ENCODE measurements at places on chromosomes 12 and 14.

DNA sequence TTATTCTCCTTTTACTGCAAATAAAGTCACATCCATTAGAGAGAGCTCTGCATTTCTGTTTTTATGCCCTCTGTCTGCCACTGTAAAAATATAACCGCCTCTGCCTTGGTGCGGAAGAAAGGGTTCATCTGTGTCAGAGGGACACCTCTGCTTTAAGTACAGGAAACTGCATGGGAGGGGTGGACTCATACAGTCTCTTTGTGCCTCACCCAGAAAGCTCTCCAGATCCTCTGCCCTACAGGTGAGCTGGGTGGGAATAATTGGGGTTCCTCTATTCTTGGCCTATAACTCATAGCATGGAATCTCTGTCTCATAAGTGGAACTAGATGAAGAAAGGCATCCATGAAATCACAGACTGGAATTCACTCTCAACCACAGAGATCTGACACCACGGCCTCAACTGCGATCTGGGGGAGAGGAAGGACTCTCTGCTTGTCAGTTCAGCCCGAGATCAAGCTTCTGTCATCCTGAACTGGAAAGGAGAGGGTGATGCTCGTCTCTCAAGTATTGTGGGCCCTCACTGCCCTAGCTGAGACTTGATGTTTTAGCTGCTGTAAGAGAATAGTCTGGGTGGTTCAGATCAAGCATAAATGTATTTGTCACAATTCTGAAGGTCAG lies 702.3 kb downstream of the TMEM121 start:
- DNase-seq = no peak

DNA sequence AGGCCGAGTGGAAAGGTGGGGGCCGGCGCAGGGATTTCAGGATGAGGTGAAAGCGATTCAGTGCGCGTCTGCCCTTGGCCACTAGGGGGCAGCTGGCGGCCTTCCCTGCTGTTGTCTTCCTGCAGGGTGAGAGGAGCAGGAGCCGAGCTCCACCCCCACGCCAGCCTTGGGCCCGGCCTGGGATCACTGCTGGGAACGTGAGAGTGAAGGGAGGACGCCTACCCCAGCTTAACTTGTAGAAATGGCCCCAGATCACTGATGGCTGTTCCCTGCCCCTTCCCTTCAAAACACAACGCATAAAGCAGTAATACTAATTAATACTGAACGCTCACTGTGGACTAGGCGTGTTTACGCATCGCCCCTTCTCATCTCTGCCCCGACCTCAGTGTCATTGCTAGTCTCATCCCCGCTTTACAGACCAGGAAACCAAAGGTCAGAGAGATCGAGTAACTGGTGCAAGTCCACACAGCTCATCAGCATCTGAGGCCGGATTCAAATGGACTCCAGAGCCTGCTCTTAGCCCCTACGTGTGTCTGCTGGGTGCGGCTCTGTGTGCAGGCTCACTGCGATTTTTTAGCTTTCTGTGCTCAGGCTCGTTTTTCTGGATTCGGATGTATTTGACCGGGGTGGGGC lies 24.3 kb downstream of the MVK start:
- DNase-seq = peak; percentile 78

DNA sequence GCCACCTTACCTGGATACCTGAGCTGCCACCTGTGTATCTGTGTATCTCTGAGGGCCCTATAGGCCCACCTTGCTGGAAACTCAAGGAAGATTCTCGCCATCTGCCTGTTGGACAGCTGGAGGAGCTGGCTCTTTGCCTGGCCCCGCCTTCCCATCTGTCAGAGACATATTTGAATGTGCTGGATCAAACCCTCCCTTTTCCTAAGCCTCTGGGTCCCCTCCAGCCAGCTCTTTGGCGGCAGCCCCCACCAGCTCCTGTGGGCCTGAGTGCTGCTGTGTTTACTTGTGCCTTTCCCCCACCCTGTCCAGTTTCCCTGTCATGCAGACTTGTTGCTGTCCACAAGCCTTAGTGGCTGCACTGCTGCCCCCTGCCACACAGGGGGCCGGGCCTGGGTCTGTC lies 55.9 kb upstream of the SRSF5 start:
- DNase-seq = no peak

GRCh38 chr12:109723311-109723881 lies 9.8 kb downstream of the FAM222A start:
- DNase-seq = peak; percentile 80

DNA sequence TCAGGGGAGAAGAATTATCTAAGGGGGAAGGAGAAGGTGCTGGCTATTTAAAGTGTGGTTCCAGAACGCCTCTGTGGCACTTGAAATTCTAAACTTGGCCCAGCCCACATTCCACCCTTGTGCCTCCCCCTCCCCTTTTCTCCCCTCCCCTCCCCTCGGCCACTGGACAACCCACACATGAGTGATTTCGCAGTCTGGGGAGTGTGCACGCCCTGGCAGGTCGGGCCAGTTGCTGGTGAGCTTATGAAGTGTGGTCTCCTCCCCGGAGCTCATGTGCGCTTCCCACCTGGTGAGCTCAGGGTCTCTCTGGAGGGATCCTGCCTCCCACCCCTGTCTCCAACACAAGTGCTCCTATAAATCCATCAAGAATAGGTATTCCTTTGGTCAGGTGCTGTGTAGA lies at the start of gene SLC6A13:
TSS of gene SLC6A13 (minus strand) at position 20 of the 400 bp plus-strand sequence. CDS start 2,784 bp downstream, outside the sequence.
- no peak for DNase-seq

DNA sequence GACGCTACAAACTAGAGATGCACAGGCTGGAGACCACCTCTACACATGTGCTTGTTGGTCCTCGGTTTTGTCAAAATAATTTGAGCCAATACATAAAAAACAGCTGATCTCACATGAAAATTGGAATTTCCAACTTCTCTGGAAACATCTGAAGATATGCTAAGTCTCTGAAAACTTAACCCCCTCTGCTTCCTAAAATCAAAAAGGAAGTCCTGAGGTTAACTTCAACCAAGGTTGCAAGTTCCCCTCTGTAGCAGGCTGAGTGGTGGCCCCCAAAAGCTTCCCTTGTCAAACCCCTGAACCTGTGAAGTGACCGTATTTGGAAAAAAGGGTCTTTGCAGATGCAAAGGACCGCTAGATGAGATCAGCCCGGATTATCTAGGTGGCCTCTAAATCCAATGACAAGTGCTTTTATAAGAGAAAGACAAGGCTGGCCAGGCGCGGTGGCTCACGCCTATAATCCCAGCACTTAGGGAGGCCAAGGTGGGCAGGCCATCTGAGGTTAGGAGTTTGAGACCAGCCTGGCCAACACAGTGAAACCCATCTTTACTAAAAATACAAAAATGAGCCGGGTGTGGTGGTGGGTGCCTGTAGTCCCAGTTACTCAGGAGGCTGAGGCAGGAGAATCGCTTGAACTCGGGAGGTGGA lies 32.0 kb upstream of the VPS37B start:
- no peak for DNase-seq

GRCh38 chr12:91920276-91920675 lies 225.4 kb downstream of the BTG1 start:
- no peak for DNase-seq

GRCh38 chr12:116731801-116732200 lies 6.1 kb downstream of the SPRING1 start:
- DNase-seq = no peak

DNA sequence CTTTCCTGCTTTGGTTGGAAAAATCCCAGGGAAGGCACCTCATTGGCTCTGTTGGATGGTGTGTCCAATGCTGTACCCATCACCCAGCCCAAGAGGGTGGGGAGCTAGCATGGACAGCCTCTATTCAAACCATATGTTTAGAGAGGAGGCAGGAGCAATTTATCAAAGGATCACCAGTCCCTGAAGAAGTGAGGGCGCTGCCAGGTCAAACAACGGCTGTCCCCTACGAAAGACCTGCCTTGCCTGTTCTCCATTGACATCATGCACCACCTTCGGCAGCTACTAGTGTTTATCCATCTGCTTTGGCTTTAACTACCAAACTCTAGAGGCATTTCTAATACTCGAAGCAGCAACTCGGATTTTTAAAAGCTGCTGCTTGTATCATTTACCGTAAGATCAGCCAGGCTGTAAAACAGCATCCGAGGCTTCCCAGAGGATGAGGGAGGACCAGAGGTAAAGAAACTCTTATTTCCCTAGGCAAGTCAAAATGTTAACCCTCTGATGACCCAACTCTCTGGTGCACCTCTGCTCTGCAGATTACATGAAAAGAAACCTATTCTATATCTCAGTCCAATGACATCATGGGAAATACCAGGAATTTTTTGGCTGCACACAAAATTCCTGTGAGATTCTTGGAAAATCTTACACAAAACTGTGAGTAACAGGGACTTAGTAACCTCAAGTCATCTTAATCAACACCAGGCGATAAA lies 720.9 kb upstream of the TBX3 start:
- DNase-seq = no peak

DNA sequence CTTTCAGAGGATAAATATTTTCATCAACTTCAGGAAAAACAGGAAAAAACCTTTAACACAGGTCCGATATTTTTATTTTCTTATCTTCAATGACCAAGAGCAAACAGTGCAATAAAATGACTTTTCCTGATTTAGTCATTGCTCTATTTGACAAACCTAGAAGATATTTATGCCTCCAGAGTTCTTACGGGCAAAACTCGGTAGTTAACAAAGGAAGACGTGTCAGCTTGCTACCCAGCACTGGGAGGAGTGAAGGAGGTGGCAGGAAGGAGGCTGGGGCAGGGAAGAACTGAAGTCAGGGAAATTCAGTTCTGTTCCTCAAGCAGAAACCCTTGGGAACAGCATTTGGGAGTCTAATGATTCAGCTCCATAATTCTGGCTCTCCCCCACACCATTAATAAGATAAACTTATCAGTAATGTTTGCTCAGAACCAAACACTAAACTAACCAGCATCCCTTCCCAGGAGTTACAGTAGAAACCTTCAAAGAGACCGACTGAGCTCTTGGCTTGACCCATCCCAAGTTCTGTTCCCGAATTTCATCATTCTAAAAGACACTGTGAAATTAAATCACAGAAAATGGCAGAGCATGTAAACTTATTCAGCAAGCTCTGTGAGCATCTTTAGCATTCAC lies 163.3 kb downstream of the APAF1 start:
- no peak for DNase-seq

GRCh38 chr14:99574099-99574880 lies 29.7 kb downstream of the CCDC85C start:
- no peak for DNase-seq

DNA sequence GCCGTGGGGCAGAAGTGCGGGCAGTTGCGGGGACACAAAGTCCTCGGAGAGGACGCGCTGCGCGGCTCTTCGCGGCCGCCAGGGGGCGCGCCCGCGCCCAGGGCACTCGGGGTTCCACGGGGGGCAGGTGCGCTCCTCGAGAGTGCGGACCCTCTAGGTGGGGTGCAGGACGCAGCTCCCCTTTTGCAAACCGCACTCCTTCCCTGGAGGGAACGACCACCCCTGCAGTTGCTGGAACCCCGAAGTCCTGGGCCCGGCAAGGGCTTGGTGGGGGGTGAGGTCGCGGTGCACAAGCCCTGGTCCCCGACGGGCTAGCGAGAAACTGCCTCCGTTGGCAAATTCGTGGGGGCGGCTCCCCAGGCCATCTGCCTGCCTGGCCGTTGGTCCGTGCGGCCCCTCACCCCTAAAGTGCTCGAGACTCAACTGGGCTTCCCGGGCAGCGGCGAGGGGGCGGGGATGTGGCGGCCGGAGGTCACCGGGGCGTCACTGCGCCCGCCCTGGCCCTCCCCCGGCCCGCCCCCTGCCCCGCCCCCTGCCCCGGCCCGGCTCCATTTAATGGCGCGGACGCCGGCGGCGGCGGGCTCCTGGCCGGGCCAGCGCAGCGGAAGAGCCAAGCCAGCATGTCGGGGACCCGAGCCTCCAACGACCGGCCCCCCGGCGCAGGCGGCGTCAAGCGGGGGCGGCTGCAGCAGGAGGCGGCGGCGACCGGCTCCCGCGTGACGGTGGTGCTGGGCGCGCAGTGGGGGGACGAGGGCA lies at the start of gene ADSS1:
TSS of gene ADSS1 (plus strand) at position 579 of the 756 bp plus-strand sequence. CDS start at position 621, 42 bp downstream.
- no peak for DNase-seq

DNA sequence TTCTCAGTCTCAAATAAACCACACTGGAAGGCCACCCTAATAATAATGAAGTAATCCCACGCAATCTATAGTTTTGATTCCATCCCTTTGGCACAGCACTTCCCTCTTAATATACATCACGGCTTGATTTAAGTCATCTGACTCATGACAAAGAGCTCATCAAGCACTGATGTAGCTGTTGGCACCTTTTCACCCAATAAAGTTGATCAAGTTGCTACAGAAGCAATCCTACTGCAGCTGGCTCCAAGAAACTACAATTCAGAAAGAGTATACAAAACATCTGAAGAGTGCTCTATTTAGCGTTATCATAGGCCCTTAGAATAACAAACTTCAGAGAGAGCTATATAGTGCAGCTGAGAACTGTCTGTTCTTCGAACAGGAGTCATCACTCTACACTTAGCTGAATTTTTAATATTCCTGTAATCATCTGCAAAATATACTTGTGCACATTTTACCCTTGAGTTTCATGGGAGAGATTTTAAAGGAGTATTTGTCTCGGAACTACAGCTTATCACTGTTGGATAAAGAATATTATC lies 94.9 kb downstream of the OSBPL8 start:
- no peak for DNase-seq

- no peak for DNase-seq
Measured at GRCh38 chr12:66237505-66238175, 48.6 kb downstream of the IRAK3 start.

DNA sequence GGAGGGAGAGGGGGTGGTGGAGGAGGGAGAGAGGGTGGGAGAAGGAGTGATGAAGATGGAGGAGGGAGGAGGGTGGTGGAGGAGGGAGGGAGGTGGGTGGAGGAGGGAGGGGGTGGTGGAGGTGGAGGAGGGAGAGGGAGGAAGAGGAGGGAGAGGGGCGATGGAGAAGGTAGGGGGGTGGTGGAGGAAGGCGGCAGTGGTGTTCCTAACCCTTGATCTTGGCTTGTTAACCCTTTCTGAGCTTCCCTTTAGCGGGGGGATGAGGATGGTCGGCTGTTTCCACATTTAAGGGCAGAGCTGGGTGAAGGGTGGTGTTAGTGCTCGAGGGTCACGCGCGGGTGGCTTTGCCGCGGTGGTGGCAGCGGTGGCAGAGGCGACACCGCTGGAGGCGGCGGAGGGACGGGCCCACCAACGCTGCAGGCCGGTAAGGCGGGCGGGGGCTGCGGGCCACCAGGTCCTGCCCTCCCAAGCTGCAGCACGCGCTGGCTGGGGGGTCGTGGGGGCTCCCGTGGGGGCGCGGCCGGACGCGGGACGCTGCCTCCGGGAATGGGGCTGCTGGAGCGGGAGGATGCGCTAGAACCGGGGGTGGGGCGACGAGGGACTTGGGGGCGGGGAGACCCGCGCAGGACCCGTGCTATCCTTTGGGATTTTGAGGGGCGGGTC lies 156.3 kb downstream of the PTPN11 start:
- no peak for DNase-seq
